Left cardiac atrium (tissue), 4 donors: ENCODE measurements at places on chromosomes 16 and 17. TPM values are rescaled to one million over a fixed set of nuclear protein-coding genes. Genes with fewer than 3 reads are reported as not detected.

DNA sequence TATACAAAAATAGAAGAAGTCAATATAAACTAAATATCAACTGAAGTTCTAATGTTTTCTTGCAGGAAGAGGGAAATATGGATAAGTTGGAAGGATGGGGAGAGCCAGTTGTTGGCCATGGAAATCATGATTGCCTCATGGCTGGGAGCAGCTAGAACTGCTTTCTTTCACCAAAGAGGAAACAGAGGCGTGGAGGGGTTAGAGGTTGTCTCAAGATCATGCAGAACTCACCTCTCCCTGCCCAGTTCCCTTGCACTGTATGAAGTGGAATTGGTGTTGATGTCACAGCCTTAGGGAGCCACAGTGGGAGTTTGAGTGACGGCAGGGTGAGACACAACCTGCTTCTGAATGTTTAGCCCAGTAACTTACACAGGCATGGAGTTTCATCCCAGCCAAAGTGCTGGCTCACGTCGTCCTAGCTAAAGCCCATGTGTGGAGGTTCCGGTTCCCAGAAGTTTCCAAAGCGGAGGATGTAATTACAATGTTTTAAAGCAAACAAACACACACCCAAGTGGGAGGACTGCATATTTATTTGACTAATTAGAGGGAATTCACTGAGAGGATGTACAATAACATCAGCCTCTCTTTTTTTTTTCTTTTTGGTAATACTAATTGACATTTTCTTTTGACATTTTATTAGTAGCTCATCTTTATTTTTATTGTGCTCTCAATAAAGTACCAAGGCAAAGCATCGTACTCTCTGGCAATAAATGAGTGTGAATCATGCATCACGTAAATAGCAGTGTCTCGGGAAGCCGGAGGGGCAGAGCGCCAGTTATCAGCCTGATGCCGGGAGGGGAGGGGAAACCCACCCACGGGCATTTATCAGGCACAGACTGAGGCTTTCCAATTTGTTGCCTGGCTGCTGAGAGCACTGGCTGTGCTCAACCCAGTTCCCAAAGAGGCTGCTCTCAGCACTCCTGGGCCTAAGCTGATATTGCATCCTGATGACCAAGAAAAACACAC is 118.7 kb upstream of the CDH5 start:
- peak; percentile 84 for DNase-seq

DNA sequence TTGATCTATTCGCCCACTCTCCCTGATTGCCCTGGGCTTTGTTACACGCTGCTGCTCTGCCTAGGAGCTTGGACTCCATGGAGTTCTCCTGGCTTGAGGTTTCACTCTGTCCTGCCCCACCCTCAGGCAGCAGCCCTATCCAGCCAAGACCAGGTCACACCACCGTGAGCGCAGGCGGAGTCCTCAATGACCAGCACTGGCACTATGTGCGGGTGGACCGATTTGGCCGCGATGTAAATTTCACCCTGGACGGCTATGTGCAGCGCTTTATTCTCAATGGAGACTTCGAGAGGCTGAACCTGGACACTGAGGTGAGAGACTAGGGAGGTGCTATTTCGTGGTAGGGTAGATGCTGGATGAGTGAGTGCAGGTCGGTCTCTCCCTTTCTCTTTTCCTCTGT is 3.5 kb downstream of the CNTNAP1 start:
- no peak for DNase-seq

GRCh38 chr16:48834576-48834975 is 224.6 kb upstream of the N4BP1 start:
- DNase-seq = no peak

DNA sequence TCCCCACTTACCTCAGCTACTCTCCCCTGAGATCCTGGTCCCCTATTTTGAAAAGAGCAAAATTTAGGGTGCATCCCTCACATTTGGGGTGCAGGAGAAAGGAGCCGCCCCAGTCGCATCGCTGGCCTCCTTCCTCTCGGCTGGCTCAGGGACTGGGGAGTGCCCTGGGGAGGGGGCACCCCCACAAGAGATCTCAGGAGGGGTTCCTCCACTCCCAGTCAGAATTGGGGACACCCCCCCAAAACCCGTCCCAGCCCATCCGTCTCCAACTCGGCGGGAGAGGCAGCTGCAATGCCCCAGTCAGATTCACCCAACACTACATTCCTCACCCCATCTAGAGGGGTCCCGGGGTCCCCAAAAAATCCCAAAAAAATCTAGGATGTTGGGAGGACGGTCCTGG is 3.5 kb upstream of the BCL6B start:
- no peak for DNase-seq

- no peak for DNase-seq
These were observed 49.3 kb downstream of the TTC19 start for GRCh38 chr17:16048811-16049449.

Gene ALOX12B
- total RNA-seq = not detected

GRCh38 chr16:51941412-51941811 is 605.5 kb downstream of the TOX3 start:
- no peak for DNase-seq

- no peak for DNase-seq
These were observed 141.8 kb upstream of the CIBAR2 start for GRCh38 chr16:85254051-85254450.

DNA sequence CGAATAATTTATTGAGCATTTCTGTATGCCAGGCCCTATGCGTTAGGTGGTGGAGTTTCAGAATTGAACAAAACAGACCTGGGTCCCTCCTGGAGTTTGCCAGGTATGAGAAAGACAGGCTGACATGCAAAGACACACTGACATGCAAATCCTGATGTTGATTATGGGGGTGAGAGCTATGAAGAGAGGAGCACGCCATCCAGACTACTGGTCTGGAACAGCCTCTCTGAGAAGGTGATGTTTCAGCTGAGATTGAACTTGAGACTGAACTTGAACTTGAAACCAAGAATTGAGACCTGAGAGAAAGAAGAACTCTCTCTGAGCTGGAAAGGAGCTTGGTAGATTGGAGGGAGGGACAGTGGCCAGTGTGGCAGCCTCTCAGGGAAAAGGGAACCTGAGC is 14.2 kb upstream of the CACNG4 start:
- no peak for DNase-seq

GRCh38 chr17:7477392-7478275 is 1.8 kb downstream of the ZBTB4 start:
- DNase-seq = peak; percentile 59

Gene TBC1D28
- not detected for total RNA-seq

GRCh38 chr17:48127371-48128051 is 19.9 kb downstream of the SNX11 start:
- no peak for DNase-seq

GRCh38 chr16:79007614-79008013 is 592.9 kb downstream of the MAF start:
- DNase-seq = no peak

- DNase-seq = no peak
These were observed 1.0 kb downstream of the MTMR4 start for GRCh38 chr17:58513267-58513964.

Gene BIRC5
- 1.6 TPM for total RNA-seq

DNA sequence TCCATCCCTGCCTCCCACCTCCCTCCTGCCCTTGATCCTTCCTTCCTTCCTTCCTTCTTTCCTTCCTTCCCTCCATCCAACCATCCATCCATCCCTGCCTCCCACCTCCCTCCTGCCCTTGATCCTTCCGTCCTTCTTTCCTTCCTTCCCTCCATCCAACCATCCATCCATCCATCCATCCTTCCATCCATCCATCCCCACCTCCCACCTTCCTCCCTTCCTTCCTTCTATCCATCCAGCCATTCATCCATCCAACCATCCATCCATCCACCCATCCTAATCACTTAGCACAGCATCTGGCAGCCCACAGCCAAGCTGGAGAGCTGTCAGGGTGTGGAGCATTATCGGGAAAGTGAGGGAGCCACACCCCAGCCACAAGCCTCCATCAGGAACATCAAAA is 54.5 kb downstream of the TK2 start:
- DNase-seq = no peak

- DNase-seq = no peak
These were observed at the start of gene ASGR2 for GRCh38 chr17:7114241-7114874. Gene ASGR2, minus strand, starts transcription at chr17:7114822. Its CDS starts 582 bp downstream, at chr17:7114240.

DNA sequence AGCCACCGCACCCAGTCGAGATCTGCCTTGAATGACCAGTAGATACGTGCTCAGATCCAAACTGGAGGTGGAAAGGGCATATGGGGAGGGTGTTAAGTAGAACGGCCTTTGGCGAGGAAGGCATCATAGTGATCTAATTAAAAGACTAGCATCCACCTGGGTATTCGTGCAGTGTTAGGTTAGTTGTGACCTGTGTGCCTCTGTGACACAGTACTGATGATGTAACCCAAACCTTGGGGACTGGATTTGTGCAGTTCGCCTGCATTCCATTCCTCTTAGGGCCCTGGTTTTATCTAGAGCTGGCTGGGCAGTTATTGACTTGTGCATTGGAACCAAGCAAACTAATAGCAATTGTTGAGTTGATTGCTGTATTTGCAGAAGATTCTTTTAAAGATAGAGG is 47.9 kb downstream of the SNX29 start:
- DNase-seq = no peak

GRCh38 chr16:27639561-27640276 is 89.8 kb downstream of the KATNIP start:
- no peak for DNase-seq

DNA sequence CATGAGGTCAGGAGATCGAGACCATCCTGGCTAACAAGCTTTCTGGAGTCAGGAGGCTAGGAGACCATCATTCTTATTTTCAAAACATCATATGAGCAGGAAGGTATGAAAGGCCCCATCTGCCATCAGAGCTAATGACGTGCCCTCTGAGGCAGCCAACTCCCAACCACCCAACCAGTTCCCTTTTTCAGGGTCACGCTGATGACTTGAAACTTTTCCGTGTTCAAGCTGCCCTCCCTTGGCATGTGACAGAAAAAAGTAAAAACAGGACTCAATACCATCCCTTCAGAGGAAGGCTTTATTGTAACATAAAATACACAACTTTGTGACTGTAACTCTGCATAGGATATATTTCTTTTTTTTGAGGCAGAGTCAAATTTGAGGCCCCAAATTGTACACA is 4.6 kb upstream of the GHDC start:
- no peak for DNase-seq

Gene ABAT
- 5.0 TPM for total RNA-seq
